Substantia nigra (tissue), 51 donors: ENCODE measurements at places on chromosomes 2 and 18.

DNA sequence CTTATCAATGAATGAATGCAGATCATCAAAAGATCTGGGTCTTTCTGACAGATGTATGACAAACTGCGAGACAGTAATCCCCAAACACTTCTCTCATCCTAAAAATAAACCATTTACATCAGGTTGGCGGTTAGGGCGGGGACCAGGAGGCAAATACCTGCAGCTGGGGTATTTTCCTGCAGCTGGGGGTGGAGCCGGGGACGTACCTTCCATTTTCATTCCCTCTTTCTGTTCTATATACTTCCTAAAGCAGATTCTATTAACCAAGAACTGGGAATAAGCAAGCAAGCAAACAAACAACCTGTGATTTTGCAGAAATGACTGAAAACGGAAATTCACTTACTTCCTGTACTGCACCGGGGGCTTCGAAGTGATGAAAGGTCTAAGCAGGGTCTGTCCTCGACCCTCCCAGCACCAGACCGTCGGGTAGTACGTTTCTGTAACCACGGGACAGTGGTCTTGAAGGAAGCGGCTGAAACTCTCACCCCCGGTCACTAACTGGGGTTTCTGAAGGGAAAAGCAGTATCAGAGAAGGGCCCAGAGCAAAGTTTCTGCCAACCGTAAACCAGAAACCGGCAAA, 1.2 kb downstream of the ABHD3 start:
- no peak for DNase-seq

DNA sequence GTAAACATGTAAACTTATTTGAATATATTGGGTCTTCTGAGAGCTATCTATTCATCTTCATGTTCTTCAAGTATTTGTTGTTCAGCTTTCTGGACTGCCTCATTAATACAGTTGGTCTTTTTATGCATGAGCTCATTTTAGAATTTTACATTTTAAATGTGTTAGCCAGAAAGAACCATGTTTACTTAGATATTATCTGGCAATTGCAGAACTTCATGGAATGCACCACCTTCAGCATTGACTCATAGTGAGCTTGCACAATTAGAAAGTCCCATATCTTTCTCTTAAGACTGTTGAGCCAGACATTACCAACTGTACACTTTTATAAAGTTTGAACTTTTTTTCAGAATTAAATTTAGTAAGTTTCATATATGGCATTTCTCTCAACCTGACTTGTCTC, 536.7 kb downstream of the RIT2 start:
- no peak for DNase-seq

GRCh38 chr2:19728125-19728524, 173.7 kb downstream of the TTC32 start:
- no peak for DNase-seq

- DNase-seq, result no peak
Measured at GRCh38 chr18:10050956-10051355, 137.1 kb downstream of the VAPA start.

DNA sequence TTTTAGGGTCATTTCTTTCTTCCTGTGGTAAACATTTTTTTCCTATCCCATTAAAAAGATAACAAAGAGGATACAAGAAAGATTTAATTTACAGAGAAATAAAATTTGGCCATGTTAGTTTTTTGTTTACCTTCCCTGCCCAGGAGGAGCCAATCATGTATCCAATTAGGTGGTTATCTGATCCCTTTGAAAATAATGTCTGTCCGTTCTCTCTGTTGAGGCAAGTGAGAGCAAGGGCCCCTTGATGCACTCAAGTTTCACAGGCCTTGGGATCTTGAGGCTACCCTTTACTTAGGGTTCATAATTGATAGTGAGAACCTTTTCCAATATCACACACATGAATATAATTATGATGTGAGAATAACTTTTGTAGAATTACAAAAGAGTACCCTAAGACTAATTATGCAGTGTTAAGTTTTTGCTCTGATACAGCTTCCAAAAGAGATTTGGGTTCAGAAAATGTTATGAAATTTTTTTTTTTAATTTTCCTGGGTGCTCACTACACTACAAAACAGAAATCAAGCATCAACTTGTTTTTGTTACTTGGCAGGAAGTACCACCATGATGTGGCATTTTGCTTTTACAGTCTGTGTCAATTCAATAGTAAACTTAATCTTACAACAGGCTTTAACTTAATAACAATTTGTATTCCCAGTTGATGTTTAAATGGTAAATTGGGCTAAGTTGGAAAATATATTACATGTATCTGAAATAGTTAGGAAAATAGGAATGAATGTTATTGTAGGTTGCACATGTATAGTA, 42.0 kb downstream of the AFTPH start:
- no peak for DNase-seq

- DNase-seq, result no peak
Measured at GRCh38 chr2:125526093-125526492, 1129.9 kb upstream of the GYPC start.

DNA sequence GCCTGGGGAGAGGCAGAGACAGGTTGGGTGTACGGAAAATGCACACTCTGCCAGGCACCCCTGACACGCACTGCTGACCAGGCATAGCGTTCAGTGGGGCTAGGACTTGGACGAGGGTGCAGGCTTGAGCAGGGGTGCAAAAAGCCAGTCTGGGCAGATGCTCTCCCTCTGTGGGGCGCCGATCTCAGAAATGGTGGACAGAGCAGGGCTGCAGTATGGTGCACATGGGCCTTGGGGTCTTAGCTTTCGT, 1.0 kb upstream of the ARHGEF4 start:
- no peak for DNase-seq
